ENCODE measurements at places on chromosomes 1 and 21.
A peak's percentile ranks its signal among the peaks of the same experiment; 100 is the strongest.

DNA sequence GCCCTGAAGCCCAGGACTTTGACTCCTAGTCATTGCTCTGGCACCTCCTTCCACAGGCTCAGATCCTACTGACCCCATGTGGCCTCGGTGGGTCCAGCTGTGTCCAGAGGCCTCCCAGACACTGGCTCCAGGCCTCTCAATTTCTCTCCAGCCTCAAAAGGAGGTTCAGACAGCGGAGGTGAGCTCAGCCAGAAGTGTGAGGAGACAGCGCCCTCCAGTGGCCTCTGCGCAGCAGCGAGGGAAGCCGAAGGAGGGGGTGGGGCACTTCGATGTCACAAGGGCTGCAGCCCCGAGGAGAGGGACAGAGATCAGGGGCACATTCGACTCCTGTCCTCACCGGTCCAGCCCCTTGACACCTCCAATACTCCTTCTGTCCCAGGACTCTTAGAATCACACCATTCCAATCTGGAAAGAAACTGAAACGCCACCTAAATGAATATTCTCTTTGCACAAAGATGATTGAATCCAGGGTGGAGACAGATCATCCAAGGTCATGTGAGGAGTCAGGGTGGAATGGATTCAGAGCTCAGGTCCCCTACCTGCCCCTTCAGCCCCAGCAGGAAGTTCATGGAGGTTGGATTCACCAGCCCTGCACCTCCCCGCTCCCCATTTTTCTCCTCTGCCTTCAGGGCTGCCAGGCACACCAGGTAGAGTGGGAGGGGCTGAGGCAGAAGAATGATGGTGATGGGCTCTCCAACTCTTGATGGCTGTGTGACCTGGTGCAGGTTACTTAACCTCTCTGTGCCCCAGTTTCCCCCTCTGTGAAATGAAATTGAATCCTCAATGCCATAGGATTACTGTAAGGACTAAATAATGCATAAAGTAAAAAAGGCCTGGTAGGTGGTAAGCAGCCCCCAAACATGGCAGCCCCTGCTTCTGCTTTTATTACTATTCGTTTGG, 34.8 kb upstream of the ZBTB40 start:
- DNase-seq = peak; percentile 72

DNA sequence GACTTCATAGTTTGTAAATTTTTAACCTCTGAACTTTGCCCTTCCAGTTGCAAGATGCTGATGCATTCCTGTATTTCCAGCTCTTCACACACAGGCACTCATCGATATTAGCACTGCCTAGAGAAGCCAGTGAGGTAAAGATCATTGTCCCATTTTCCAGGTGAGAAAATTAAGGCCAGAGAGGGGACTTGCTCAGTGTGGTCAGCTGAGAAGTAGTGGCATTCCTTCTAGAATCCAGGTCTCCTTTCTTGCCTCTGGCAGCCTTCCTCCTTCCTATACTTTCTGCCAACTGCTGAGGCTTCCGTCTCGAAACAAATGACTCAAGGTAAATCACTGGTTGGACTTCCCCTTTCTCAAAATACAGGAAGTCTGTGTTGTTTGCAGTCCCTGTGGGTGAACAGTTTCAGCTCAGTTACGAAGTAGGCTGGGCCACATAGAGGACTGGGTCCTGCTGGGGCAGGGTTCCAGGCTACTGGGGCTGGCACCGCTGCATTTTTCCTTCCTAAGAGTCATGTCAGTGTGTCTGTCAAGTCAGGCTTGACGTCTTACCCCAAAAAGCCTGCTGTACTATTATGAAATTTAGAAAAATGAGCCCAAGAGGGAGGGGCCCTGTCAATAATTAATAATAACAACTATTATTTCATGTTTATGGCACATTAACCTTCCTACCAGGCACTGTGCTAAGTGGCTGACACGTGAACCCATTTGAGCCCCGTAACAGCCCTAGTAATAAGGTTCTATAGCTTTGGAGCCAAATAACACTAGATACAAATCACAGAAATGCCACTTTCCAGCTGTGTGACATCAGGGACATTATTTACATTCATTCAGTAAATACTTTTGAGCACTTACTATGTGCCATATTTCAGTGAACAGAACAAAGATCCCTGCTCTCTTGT, 16.6 kb upstream of the RNF19B start:
- peak; percentile 89 for DNase-seq

GRCh38 chr1:6969106-6969505, 183.9 kb downstream of the CAMTA1 start:
- peak; percentile 73 for DNase-seq

GRCh38 chr1:109185990-109186732, 27.6 kb upstream of the SARS1 start:
- no peak for DNase-seq

DNA sequence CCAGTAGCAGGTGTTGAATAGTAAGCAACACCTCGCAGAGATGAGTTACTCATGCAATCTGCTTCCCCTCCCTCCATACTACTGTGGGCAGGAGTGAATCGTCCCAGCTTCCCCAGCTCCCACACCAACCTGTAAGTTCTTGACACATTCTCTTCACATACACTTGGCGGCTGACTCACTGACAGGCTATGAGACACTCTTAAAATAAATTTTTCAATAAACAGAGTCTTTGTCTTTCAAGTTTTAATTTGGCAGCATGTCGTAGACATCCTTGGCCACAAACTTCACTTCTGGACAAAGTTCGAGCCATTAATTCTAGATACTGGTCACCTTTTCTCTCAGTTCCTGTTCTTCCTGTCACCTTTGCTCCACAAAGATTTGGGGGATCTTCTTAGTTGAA, 290.7 kb downstream of the TM2D1 start:
- DNase-seq = no peak

DNA sequence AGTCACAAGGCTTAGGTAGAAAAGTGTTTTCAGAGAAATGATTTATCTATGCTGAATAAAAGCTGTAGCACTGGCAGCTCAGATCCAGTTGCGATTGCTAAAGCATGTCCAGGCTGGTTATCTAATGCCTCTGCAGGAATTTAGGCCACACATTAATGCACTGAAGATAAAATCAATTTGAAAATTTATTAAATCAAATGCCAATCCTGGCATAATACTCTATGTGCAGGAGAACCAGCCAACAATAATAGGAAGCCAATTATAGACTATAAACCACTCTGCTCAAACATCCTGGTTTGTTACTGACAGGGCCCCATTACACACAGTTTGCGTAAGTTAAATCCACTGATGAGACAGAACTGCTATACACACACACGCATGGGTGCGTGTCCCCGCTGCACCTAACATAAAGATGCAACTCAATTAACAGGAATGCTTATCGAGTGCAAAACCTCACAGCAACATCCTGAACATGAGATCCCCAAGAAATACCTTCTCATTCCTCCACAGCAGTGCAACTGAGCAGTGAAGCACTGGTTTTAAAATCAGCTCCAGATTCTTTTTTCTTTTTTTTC, 40.6 kb downstream of the PTP4A2 start:
- DNase-seq = no peak

GRCh38 chr1:235022981-235023710, 105.5 kb downstream of the TOMM20 start:
- no peak for DNase-seq

DNA sequence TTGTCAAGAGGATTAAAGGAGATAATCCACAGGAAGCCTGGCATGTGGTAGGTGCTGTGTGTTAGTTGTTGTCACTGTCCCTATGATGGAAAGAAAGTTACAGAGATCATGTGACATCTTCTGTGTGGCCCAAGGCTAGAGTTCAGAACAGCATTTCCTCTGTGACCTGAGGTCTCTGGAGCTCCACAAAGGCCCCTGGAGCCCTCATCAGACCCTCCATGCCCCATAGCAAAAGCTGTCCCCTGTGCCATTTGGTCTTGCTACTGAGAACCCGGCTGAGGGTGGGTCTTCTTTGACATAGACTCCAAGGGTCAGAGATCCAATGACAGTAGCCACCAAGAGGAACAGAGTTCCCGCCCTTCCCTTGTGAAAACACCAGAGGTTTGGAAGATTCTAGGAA, 8.1 kb downstream of the CELA2B start:
- no peak for DNase-seq

DNA sequence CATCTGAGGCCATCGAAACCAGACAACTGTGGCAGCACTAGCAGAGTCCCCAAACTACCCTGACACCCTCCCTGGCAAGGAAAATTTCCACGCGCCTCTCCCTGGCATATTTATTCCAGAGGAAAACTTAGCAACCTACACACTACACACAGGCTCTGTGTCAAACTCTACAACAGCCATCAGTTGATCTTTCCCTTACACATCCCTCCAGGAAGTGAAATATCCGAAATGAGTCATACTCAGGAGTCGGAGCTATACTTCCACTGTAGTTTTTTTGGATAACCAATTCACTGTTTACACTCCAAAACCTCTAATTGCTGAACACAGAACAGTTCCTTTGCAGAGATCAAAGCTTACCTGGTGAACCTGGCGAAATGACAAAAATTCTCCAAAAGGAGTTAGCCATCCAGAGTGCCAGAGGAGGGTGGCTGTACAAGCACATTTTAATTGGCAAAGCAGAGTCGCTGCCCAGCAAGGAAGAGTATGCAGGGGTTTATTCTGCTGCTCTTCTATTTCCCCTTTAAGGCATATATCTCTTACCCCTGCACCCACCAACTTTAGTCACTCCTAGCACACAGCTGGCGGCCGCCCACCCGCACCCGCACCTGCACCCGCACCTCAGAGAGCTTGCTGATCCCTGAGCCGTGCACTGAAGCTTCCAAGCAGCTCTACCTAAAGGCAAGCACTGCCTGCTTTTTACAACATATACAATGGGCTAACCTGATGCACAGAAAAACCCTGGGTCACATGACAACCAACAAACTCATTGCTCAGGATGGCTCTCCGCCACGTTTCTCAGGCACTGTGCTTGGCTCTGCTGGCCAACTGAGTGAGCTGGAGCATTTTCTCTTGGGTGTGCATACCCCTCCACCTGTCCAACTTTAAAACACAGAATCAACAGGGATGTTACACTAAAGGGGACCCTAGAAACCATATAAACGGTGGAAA, 54.9 kb downstream of the CAPZB start:
- peak; percentile 66 for DNase-seq
